ENCODE measurements at places on chromosomes 5 and 9. TPM values are rescaled to one million over a fixed set of nuclear protein-coding genes. Genes with fewer than 3 reads are reported as not detected.

Gene EFNA5
- 2.4 TPM for polyA plus RNA-seq

Gene CEL
- polyA plus RNA-seq, result 0.41 TPM

Gene CCDC152
- polyA plus RNA-seq, result 1.3 TPM

Gene PCDHA13
- not detected for polyA plus RNA-seq

Gene WDR38
- not detected for polyA plus RNA-seq

Gene LEAP2
- polyA plus RNA-seq, result 0.91 TPM

Gene PCDHA9
- 0.02 TPM for polyA plus RNA-seq

Gene CDH9
- not detected for polyA plus RNA-seq

Gene KIF20A
- polyA plus RNA-seq, result 25.4 TPM

Gene TEK
- polyA plus RNA-seq, result 35.2 TPM

Gene MGAT4B
- 102 TPM for polyA plus RNA-seq

Gene TLE4
- polyA plus RNA-seq, result 53.4 TPM

Gene MEGF10
- not detected for polyA plus RNA-seq

Gene SPINK13
- polyA plus RNA-seq, result not detected

Gene FOXI1
- polyA plus RNA-seq, result not detected

Gene WHRN
- 1.2 TPM for polyA plus RNA-seq

Gene TMOD1
- 0.10 TPM for polyA plus RNA-seq

Gene NR6A1
- polyA plus RNA-seq, result 0.12 TPM

Gene CSF1R
- 0.09 TPM for polyA plus RNA-seq

Gene ARHGEF39
- 1.1 TPM for polyA plus RNA-seq

Gene INSL6
- not detected for polyA plus RNA-seq

Gene FYB1
- polyA plus RNA-seq, result 0.01 TPM

Gene SEC16A
- 30.7 TPM for polyA plus RNA-seq

Gene CEP72
- polyA plus RNA-seq, result 0.91 TPM

Gene CSF2
- not detected for polyA plus RNA-seq
